ENCODE measurements at places on chromosomes 5 and 9.

DNA sequence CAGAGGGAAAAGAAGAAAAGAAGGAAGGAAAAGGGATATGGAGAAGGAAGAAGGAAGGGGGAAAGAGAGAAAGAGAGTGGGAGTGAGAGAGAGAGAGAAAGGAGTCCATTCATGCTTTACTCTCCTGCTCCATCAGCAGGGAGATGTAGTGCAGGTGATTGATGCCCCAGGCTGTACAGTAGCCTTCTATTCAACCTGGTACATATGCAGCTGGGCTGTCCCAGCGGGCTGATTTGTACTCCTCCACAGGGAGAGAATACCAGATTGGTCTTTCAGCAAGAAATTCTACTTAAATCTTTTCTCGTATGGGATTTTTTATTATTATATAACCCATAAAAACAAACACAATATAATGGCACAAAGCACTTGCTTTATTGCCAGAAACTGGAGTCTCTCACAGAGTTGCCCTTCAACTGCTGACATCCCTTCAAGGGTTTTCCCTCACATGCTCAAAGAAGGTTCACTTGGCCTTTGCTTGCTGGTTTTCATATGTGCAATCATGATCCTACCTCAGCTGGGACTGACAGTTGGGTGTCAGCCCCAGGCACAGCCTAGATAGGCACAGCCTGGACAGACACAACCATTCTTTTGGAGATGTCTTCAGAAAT, 380.1 kb upstream of the RIOK2 start:
- DNase-seq, result no peak

- DNase-seq, result no peak
Measured at GRCh38 chr5:138725153-138725817, 27.9 kb upstream of the CTNNA1 start.

- DNase-seq, result no peak
Measured at GRCh38 chr5:159426694-159427093, 96.4 kb upstream of the IL12B start.

GRCh38 chr9:78029551-78030295, 1.9 kb downstream of the GNAQ start:
- no peak for DNase-seq

GRCh38 chr5:115766608-115767007, 49.9 kb downstream of the CDO1 start:
- DNase-seq, result no peak

- peak; percentile 71 for DNase-seq
Measured at GRCh38 chr9:38068701-38069628, at the start of gene SHB. SHB (minus strand) TSS chr9:38069227; CDS start chr9:38068645, 582 bp downstream.

DNA sequence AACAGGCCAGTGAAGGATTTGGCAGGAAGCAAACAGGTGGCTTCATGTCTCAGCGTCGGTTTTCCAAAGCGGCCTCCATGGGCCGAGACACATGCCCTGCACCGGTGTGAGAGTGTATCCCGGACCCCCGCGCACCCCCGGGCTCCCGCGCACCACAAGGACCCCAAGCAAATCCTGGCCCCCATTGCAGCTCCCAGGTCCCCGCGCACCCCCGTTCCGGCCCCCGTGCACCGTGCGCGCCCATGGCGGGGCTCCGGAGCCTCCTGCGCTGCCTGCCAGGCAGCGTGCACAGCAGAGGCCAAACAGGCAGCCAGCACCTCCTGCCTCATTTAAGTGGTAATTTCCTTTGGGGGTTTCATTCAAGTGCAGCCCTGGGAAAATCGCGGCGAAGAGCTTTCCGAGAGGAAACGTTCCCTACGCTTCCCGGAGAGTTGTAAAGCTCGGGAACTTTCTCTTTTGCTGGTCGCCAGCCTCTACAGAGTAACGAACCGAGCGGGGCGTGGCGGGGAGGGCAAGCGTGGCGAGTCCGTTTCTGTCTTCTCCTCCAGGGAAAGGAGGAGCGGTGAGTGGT, 145.5 kb upstream of the SLC24A2 start:
- DNase-seq, result no peak

GRCh38 chr5:12316812-12317211, 412.6 kb upstream of the CTNND2 start:
- no peak for DNase-seq

DNA sequence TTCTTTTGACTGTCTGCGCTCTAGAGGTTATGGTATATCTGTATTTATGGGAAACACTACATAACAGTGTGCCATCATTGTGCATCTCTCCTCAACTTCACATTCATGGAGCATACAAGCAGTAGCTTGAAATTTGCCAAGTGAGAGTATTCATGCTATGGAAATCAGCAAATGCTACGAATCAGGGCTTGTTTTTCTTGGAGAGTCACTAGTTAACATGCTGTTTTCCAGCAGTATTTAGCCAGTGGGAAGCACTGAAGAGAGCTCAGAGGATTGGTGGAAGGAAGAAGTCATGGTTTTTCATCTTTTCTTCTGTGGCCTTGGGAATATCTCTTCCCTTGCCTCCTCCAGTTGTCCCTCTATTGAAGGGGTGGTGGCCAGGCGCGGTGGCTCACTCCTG, 303.0 kb downstream of the PSAT1 start:
- no peak for DNase-seq

GRCh38 chr9:34636791-34637355, 714 bp downstream of the SIGMAR1 start:
- DNase-seq, result no peak

- DNase-seq, result no peak
Measured at GRCh38 chr5:160251406-160252155, 22.3 kb downstream of the FABP6 start.

DNA sequence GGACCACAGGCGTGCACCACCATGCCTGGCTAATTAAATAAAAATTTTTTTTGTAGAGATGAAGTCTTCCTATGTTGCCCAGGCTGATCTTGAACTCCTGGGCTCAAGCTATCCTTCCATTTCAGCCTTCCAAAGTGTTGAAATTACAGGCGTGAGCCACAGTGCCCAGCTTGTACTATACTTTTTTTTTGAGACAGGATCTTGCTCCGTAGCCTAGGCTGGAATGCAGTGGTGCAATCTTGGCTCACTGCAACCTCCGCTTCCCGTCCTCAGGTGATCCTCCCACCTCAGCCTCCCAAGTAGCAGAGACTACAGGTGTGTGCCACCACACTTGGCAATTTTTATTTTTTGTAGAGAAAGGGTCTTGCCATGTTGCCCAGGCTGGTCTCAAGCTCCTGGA, 5.3 kb upstream of the RAD23B start:
- DNase-seq, result no peak

- DNase-seq, result peak; percentile 99
Measured at GRCh38 chr9:136482793-136483588, at the start of gene SEC16A. SEC16A (minus strand) TSS chr9:136483040; CDS start chr9:136477615, 5,425 bp downstream.

- no peak for DNase-seq
Measured at GRCh38 chr5:41157272-41157894, 55.9 kb downstream of the C6 start.

DNA sequence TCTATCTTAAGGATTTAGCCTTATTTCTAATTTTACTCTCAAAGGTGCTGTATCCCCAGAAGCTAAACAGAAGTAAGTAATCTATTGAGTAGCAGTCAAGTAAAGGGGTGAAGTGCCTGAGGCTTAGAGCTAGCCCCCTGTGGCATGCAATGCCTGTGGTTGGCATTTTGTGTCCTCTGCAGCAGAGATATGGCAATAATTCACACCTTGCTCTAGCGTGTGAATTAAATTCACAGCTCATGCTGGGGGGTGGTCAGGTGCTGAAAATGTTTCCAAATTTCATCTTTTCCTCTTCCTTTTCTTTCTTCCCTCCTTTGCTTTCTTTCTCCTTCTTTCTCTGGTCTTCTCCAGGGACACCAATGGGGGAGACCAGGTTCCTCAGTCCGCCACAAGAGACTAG, 262.1 kb downstream of the GABRB2 start:
- no peak for DNase-seq

DNA sequence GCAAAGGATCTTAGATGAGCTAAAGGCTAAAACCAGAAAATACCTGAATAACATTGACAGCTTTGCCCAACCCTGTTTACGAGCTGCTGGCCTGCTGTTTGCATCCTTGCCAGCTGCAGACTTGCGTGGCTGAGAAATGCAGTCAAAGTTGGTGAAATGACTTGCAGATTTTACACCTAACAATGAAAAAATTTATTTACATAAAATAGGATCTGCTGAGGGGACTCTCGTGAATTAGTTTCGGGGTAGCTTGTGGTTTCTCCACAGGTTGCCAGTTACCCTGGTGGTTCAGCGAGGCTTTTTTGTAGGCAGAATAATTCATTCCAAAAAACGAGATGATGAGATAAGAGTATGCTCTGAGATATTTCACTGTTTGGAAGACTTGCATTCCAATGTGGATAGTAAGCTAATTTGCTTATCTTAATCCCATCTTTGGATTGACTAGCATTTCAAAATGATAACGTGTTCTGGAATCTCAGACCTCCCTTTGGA, 65.7 kb upstream of the FANCC start:
- DNase-seq, result no peak

- no peak for DNase-seq
Measured at GRCh38 chr9:37626708-37627292, 24.0 kb upstream of the FRMPD1 start.

- DNase-seq, result no peak
Measured at GRCh38 chr9:105500108-105500766, 52.4 kb downstream of the FSD1L start.

DNA sequence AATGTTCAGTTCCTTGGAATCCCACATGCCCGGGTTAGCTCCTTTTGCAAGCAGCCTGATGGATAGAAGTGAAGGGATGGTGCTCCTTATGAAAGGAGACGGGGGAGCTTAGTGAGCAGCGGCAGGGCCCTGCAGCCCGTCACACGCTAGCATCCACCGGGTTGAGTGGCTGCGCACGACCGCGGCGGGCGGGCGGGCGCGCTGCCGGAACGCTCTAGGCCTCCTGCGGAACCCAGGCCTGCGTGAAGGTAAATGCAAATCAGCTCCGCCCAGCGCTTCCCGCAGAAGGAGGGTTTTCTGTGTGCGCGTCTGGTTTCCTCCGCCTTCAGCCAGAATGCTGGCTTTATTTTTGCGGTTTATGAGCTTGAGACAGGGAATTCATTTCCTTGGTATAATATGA, 19.8 kb downstream of the IL12B start:
- DNase-seq, result no peak

DNA sequence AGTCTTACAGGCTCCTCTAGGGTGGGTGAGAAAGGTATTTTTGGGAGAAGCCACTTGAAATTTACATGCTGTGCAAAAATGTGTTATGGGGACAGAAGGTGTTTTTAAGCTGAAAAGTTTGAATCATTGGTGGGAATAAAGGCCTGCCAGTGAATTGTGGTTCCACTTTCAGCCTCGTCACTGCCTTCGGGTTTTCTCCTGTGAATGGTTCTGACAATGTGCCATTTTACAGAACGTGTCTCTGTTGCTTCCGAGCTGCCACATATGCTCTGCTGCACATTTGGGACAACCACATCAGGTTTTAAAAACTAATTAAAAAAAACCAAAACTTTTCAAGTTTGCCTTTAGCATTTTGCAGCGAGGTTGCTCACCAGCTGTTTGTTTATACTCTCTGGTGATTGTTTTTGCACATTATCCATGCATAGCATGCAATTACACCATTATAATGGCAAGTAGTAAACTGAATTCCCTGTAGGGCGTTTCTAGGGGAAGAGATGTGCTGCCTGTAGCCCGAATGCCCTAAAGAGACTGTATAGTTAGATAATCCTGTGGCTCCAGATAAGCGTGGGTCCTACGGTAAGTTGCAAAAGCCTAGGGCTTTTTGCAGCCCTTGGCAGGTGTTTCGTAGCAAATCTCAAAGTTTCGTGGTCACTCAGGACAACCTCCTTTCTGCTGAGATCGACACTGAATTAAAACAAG, 40.1 kb upstream of the SUB1 start:
- DNase-seq, result no peak

GRCh38 chr9:7802666-7803065, 3.1 kb upstream of the DMAC1 start:
- DNase-seq, result no peak

- no peak for DNase-seq
Measured at GRCh38 chr5:28370896-28371295, 1332.5 kb upstream of the CDH9 start.

GRCh38 chr5:175092691-175093090, 351.3 kb downstream of the DRD1 start:
- no peak for DNase-seq

- DNase-seq, result no peak
Measured at GRCh38 chr9:126703002-126703865, 89.5 kb downstream of the LMX1B start.

GRCh38 chr5:53008751-53009150, 19.6 kb downstream of the ITGA2 start:
- no peak for DNase-seq

DNA sequence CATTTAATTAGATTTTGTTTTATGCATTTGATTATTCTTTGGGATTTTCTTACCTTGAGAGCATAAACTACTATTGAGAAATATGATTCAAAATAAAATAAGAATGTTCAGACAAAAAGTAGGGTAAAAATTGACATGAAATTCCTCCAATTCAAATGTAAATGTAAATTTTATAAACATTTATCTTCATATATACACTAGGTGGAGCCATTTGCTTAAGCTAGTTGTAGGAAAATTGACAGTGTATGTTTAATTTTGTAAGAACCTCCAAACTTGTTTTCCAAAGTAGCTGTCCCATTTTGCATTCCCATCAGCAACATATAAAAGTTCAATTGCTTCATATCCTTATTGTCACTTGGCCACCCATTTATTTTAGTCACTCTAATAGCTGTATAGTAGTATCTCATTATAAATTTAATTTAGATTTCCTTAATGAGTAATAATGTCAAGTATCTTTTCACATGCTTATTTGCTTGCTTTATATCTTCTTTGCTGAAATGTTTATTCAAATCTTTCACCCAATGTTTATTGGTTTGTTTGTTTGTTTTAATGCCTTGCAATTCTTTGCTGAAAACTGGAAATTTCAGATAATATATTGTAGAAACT, 37.6 kb upstream of the SLCO6A1 start:
- no peak for DNase-seq

- DNase-seq, result no peak
Measured at GRCh38 chr5:133738271-133738670, 125.9 kb upstream of the FSTL4 start.

- DNase-seq, result no peak
Measured at GRCh38 chr9:95640336-95640735, 123.6 kb upstream of the PTCH1 start.

DNA sequence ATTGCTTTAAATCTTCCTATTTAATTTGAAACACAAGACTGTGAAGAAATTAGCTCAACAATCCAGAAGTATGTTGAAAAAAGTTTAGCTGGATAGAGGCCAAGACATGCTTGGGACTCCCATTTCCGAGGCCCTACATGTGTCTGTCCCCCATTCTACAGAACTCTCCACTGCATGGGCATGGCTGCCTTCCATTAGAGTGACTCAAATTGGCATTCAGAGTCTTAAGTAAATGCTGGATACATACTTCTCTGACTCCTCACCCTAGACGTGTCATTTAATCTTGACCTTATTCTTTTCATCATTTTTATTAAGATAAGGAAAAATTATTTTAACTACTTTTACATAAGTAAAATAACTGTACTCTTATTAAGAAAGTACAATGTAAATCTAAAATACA, 530.4 kb upstream of the CDH9 start:
- no peak for DNase-seq

GRCh38 chr9:95003689-95004410, 277.4 kb downstream of the AOPEP start:
- no peak for DNase-seq

GRCh38 chr9:13322828-13323550, 43.5 kb upstream of the MPDZ start:
- no peak for DNase-seq
